Astrocyte (in vitro differentiated cells and primary cell): ENCODE measurements at places on chromosomes 2 and 18. TPM values are rescaled to one million over a fixed set of nuclear protein-coding genes. Genes with fewer than 3 reads are reported as not detected.
A peak's percentile ranks its signal among the peaks of the same experiment; 100 is the strongest.

NMUR1 gene
- not detected in 2 replicates for total RNA-seq

POMC gene
- not detected in 2 replicates for total RNA-seq

ITGB6 gene
- 2.8 and 7.6 TPM in 2 replicates for total RNA-seq

ATOH8 gene
- total RNA-seq = 1.2 and 1.9 TPM in 2 replicates

SLC38A11 gene
- total RNA-seq = not detected in 2 replicates

- DNase-seq = no peak
Observed at GRCh38 chr2:60052601-60053000, 500.9 kb downstream of the BCL11A start.

DNA sequence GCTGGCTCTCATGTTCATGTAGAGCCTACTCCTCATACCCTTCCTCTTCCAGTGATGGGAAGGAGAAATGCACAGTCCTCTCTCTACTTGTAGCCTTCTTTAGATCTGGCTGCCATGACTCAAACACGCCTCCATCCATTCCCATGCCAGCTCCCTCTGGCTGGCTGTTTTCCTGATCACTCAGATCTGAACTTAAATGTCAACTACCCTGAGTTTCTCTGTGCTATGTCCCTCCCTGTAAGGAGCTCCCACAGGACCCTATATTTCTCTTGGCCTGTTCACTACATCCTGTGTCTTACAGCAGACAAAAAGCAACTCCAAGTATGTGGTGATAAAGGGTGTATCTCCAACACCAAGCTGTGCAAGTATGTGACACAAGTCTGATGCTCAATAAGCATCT, 152.4 kb downstream of the TCF4 start:
- no peak for DNase-seq

- DNase-seq = peak; percentile 50
Observed at GRCh38 chr2:181174611-181175580, 194.5 kb downstream of the UBE2E3 start.

GRCh38 chr18:63271881-63272299, 47.7 kb downstream of the BCL2 start:
- no peak for DNase-seq

DNA sequence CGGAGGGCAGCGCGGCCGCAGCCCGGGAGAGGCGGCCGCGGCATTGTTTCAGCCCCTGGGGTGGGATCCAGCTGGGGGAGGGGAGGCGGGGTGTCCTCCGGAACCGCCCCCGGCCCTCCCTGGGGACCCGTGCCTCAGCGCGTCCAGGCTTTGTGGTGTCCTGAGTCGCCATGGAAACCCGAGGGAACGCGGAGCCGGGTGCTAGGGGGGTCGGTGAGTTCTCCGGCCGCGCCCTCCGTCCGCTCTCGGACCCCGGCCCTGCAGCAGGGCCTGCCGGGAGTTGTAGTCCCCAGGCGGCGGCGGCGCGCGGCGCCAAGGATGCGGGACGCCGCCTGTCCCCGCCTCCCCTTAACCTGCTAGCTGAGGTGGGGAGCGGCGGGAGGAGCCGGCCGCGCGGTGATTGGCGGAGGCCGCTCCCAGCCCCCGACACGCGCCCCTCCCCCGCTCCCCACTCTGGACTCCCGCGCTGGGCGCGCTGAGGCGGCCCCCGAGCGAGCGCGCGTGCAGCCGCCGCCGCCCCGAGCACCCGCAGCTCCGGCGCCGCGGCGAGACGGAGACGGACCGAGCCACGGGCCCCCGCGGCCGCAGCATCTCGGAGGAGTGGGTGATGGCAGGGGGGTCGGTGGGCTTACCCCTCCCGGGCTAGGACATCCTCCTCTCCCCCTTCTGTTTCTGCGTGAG, at the start of gene DPYSL5:
TSS of gene DPYSL5 (plus strand) at position 478 of the 681 bp plus-strand sequence. CDS start 50,368 bp downstream, outside the sequence.
- DNase-seq = no peak

GRCh38 chr2:190634381-190634780, 14.5 kb upstream of the NAB1 start:
- peak; percentile 12 for DNase-seq

DNA sequence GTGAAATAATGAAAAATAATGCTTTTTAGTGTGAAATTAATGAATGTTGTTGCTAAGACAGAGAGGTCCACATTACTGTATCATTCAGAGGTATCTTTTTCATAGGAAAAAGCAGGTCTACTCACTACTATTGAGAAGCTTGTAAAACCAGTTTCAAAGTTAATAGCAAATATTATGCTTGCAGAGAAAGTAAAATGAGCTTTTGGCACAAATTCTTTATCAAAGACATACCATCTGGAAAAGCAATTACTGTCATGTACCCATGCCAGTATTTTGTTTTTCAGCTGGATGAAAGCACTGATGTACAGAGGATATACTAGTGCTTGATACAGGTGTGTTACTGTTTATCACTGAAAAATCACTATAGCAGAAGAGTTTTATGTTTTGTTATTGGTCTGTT, 77.5 kb downstream of the NCOA1 start:
- no peak for DNase-seq

DNA sequence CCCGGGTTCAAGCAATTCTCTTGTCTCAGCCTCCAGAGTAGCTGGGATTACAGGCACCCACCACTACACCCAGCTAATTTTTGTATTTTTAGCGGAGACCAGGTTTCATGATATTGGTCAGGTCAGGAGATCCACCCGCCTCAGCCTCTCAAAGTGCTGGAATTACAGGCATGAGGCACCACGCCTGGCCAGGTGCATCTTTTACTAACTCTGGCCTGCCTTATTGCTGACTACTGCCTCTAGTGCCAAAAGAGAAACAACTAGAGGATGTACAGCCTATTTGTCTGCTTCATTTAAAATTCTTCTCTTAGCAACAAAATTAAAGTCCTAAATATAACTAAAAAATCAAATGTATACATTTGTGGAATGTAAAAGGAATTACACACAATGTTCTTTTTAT, 115.4 kb downstream of the BMPR2 start:
- no peak for DNase-seq

GRCh38 chr2:100834221-100834620, 14.3 kb downstream of the NPAS2 start:
- no peak for DNase-seq

DNA sequence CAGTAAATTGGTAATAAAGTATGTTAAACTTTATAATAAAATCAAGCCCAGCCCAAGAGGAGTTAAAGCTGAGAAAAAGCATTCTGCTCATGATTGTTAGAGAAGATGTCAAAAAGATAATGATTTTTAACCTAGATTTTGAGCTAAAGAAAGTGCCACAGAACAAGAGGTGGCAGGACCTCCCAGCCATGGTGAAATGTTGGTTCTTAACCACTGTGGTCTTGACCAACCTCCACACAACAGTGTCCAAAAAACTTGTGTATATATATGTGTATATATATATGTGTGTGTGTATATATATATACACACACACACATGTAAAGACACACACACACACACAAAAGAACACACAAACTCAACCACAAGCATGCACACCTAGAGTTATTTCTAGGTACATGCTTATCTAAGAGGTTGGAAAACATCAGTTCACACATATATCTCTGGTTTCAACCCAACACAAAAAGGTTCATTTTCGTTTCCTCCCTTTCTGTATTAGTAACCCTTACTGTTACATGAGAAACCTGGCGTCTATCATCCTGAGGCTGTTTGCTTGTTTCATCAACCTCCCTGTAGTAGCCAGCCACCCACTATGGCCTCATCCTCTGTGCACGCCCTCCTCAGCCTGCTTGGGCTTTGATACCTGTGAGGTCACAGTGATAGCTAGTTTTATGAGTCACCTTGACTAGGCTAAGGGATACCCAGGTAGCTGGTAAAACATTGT, 631.8 kb upstream of the ID2 start:
- DNase-seq = no peak

GRCh38 chr2:7672027-7672684, 754.9 kb downstream of the RNF144A start:
- no peak for DNase-seq

DNA sequence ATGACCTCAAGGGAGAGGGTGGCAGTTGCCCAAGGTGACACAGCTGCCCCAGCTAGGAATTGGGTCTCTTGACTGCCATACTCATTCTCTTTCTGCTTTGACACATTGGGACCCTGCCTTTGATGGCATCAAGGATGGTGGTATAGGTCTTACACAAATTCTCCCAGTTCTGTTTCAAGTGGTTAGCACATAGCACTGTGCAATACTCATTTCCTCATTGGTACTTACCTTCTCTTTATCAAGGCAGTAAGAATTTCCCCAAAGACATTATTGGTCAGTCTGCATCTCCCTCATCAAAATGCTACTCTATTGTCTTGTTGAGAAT, 35.9 kb upstream of the CCDC93 start:
- DNase-seq = no peak

- peak; percentile 89 for DNase-seq
Observed at GRCh38 chr2:176419591-176420071, 150.4 kb downstream of the MTX2 start.

GRCh38 chr18:44536046-44536445, 144.6 kb upstream of the SETBP1 start:
- peak; percentile 86 for DNase-seq

GRCh38 chr2:166516712-166517303, 22.8 kb upstream of the SCN7A start:
- DNase-seq = no peak

DNA sequence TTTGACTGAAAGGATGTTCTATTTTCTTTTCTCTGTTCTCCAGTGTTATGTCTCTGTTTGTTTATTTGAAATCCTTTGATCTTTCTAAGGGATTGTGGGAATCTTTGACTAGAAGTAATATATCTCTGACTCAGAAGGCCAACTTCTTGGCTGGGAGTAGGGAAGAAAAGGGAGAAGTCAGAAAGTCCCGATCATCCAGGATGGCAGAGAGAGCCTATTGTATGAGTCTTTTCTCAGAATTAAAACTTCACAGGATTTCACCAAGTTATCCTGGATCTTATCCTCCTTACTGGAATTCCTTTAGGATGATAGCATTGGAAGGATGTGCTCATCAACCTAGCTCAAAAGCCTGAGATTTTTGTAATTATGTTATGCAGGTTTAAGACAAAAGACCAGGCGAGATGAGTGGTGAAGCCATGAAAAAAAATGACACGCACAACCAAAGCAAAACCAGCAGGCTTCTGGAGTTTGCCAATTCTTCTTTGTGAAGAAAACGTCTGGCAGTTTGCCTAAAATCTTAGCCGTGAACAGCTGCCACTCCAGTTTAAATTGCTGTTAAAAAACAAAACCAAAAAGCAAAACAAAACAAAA, 383.6 kb upstream of the SMIM21 start:
- DNase-seq = peak; percentile 40

DNA sequence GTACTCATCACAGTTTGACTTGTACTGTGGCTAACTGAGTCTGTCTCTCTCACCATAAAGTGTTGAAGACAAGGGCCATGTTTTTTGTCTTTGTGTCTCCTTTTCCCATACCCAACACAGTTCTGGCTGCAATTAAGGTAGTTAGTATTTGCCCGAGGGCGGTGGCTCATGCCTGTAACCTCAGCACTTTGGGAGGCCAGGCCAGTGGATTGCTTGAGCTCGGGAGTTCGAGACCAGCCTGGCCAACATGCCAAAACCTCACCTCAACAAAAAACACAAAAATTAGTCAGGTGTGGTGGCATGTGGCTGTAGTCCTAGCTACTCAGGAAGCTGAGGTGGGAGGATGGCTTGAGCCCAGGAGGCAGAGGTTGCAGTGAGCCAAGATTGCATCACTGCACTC, 6.9 kb upstream of the KIF3C start:
- no peak for DNase-seq

DNA sequence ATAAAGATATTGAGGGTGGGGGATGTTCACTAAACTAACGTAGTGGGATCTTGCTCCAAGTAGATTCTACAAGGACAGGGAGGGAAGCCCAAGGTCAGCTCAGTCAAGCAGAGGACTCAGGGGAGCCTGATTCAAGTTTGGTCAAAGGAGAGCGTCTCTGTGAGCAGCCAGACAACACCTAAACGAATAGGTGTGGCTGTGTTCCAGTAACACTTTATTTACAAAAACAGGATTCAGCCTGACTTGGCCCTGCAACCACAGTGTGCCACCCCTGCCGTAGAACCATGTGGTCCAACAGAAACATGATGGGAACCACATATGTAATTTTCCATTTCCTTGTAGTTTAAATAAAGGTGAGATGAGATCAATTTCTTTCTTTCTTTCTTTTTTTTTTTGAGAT, 18.1 kb upstream of the FZD5 start:
- DNase-seq = no peak

DNA sequence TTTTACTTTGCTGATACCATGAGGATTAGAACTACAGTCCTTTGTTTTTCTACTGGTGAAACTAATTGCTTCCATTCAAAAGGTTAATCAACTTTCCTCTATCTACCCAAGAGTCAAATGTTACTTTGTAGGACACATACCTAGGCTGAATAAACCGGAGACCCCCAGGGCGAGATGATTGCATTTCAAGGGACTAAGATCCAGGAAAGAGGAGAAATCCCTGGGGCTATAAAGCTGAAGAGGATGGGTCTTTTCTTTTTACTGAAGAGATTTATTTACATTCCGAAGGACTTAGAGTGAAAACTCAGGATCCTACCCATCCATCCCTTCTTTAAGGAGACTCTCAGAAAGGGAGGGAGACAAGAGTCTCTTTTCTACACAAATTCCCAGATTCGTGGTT, 331.9 kb downstream of the CDH19 start:
- DNase-seq = no peak

DNA sequence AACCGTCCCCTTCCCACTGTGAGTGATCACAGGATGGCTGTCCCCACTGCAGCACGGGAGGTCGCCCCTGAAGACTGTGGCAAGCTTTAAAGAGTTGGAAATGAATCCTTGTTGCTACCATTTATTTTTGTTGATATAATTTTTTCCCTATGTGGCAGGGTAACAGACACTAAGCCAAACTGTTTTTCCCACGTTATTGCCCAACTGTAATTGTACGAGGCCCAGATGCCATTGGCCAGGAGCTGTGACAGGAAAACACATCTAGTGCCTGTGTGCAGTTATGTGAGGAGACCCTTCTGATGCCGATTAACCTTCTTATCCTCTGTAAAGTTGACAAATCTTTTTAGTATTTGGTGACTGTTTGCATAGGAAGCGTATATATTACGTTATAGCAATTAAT, 44.2 kb downstream of the MRPS9 start:
- no peak for DNase-seq

DNA sequence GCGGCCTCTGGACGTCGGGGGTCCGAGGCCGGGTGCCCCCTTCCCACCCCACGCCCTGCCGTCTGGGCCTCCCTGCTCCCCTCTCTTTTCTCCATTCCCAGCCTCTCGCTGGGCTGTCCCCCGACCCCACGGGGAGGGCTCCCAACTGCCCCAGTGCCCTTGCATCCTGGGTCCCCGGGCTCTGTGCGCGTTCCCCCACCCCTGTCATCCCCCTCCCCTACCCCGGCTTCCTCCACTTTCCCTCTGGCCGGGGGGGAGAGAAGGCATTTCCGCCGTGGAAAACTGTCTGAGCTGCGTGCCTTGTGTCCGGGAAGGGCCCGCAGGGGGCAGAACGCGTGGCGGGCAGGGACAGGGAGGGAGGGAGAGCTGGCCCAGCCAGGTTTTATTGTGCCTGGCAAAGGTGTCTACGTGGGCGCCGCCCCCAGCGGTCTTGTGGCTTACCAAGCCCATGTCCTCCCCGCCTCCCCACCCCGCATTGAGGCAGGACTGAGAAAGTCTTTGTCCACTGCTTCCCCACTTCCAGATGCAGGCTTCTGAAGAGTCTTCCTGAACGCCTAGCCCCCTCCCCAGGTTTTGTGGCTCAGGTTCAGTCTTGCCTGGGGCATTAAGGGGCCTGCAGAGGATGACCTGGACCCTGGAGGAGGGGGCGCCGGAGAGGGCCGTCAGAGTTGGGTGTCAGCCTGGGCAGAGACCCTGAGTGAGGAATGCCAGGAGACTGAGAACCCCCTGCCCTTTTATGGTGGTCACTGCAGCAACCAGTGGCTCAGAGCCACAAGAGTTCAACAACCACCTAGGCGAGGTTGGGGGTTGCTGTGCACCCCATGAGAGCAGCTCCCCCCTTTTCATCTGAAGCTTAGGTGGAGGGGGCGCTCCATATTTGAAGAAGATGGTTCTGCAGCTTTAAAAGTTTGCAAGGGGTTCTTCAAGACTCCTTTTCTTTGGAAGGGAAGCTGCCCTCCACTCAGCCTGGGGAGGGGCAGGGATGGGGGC, 1.3 kb downstream of the ITM2C start:
- DNase-seq = no peak
